ENCODE measurements at places on chromosomes 12 and 14. TPM values are rescaled to one million over a fixed set of nuclear protein-coding genes. Genes with fewer than 3 reads are reported as not detected.

DNA sequence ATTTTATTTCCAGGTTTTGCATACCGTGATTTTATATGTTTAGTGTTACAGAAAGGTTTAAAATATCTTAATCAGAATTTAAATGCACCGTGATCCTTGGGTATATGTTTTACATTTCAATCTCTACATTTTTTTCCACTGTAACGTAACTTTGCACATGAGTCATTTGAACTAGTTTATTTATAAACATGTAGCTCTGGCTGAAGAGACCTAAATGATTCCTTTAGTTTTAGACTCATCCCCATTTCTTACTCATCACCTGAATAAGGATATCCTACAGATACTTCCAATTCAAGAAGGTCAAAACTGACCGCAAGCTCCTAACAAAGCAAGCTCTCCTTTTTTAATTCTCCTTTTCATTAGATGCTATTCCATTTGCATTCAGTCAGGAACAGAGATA, 42.7 kb upstream of the SLC6A15 start:
- no peak for DNase-seq

- no peak for DNase-seq
Measured at GRCh38 chr14:52307905-52308304, 6.2 kb upstream of the PTGER2 start.

- no peak for DNase-seq
Measured at GRCh38 chr12:126051611-126052107, 986.4 kb downstream of the AACS start.

GRCh38 chr12:62190689-62191490, 69.3 kb upstream of the USP15 start:
- peak; percentile 36 for DNase-seq

- DNase-seq: no peak
Measured at GRCh38 chr14:75406856-75407255, 21.0 kb upstream of the JDP2 start.

- DNase-seq: no peak
Measured at GRCh38 chr12:130017591-130018449, 114.0 kb upstream of the TMEM132D start.

TCTN1 gene
- total RNA-seq: 7.2 TPM

DNA sequence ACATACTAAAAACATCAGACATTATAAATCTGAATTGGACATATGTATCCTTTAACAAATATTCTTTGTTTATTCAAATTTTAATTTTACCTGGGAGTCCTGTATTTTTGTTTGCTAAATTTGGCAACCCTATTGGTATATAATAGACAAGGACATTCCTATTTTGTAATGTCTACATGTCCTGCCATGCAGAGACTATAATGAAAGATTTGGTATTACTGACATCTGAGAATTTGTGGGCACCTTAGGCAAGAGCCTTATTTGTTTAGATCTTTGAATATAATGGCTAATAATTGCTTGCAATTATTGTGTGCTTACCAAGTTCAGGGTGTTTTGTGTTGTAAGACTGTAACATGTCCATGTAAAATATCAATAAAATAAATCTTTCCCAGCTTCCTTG, 334.4 kb downstream of the KCNH5 start:
- DNase-seq: no peak

TAS2R8 gene
- total RNA-seq: not detected

Measured in activated CD4-positive, alpha-beta T cell treated with anti-CD3 and anti-CD28 coated beads for 36 hours (primary cell).